ENCODE measurements at places on chromosomes 16 and 17. TPM values are rescaled to one million over a fixed set of nuclear protein-coding genes. Genes with fewer than 3 reads are reported as not detected.
A peak's percentile ranks its signal among the peaks of the same experiment; 100 is the strongest.

DNA sequence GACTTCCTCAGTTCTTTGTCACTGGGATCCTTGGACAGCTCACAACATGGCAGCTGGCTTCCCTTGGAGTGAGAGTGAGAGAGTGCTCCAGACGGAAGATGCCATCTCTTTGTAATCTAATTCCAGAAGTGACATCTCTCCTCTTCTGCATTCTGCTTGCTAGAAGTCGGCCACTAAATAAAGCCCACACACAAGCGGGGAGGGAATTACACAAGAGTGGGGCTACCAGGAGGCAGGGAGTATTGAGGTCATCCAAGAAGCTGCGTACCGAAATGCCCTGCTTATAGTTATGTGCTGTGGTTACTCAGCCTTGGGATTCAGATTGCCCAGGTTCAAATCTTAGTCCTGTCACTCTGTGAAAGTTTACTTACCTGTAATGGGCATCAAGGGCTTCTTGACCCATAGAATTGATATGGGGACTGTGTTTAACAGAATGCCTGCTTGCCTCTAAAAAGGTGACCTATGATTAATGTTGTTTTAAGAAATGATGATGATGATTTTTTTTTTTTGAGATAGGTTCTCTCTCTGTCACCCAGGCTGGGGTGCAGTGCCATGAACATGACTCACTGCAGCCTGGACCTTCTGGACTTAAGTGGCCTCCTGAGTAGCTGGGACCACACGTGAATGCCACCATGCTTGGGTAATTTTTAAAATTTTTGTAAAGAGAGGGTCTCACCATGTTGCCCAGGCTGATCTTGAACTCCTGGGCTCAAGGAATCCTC, 120.9 kb upstream of the HS3ST2 start:
- no peaks in the 10 kb centered on the region for H3K4me1 ChIP-seq
- no peak for DNase-seq
- H3K27me3 ChIP-seq, result no peaks in the 10 kb centered on the region
- H3K4me3 ChIP-seq, result no peak overlapping the region
- H3K36me3 ChIP-seq, result no peaks in the 10 kb centered on the region

Gene SPNS2
- total RNA-seq, result 4.0 TPM

DNA sequence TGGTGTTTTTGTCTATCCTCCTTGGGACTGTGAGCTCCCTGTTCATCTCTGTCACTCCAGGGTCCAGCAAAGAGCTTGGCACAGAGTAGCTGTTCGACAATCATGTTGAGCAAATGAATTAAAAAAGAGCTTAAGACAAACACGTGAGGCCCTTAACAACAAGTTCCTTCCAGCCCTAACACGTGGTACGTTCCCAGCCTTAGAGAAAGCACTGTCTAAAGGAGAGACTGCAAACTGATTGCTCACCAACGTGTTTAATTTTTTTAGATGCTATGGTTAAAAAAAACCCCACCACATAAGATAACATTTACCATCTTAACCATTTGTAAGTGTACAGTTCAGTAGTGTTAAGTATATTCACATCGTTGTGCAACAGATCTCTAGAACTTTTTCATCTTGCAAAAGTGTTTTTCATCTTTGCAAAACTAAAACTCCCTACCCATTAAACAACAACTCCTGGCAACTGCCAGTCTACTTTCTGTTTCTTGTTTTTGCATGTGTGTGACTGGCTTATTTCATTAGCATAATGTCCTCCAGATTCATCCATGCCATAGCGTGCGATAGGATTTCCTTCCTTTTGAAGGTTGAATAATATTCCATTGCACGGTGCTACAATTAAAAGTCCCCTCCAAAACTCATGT, 28.2 kb downstream of the LAT start:
- peak overlapping the region; percentile 76 for H3K27ac ChIP-seq
- H3K4me1 ChIP-seq, result peaks cover 45% of the 10 kb centered on the region
- no peaks in the 10 kb centered on the region for H3K36me3 ChIP-seq

- H3K4me1 ChIP-seq, result peaks cover 21% of the 10 kb centered on the region
- peak overlapping the region; percentile 85 for H3K27ac ChIP-seq
- DNase-seq, result no peak
These were observed 27.0 kb downstream of the SLC7A5 start for GRCh38 chr16:87842209-87842869.

DNA sequence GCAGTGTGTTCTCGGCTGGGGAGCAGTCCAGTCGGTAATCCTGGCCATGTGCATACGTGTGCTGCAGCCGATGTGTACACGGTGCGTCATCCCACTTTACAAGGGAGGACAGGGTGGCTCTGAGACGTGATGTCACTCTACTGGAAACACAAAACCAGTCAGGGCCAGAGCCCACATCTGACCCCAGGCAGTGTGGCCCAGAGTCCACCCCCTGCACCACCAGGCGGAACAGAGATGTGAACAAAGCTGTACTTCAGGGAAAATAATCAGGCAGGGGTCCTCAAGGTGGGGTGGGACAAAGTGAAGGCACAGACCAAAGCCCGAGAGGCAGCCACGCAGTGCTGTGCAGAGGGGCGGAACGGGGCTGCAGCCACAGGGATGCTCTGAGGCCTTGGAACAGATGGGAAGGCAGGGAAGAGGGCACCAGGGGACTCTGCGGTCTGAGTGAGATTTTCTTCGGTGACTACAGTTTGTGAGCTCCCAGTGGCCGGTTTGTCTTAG, 181.5 kb downstream of the ZNF423 start:
- no peak for DNase-seq
- H3K27ac ChIP-seq, result no peak overlapping the region
- no peaks in the 10 kb centered on the region for H3K27me3 ChIP-seq

DNA sequence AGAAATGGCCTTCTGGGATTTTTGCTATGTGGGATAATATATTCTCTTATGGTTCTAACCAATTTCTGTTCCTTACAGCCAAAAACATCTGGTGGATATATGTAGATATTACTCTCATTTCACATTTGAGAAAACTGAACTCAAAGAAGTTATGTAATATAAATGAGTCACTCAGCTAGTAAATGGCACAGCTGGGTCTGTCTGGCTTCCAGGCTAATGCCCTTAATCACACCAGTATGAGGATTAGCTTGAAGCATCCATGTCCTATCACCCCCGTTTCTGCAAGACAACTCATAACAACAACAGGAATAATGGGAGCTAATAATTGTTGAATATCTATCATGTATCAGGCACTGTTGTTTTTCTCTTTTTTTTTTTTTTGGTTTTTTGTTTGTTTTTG, 34.4 kb upstream of the USP7 start:
- no peak overlapping the region for H3K27ac ChIP-seq
- DNase-seq, result no peak
- H3K36me3 ChIP-seq, result no peaks in the 10 kb centered on the region
- H3K4me1 ChIP-seq, result no peaks in the 10 kb centered on the region
- H3K4me3 ChIP-seq, result no peak overlapping the region
- no peaks in the 10 kb centered on the region for H3K27me3 ChIP-seq

DNA sequence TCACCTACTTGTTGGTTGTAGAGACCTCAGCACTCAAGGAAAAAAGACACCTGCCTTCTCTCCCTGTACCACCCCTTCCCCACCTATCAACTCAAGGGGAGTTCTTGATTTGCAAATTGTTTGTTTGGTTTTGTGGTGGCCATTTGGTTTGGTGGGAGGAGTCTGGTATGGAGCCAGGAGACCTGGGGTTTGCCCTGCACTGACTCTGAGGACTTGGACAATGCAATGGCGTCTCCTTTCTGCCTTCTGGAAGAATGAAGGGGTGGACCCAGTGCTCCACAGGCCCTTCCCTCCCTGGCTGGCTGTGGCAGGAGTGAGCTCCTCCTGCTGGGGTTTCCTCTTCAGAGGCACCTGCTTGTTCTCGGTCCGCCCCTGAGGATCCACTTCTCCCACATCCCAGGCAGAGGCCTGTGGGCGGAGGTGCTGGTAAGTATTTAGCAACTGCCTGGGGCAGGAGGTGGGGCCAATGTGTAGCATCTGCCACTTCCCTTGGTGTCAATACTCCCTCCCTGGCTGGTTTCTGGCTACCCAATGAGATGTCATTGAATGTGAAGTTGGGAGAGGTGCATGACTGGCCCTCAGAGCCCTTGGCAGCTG, 164.5 kb downstream of the NTN1 start:
- H3K27me3 ChIP-seq, result no peaks in the 10 kb centered on the region
- no peak overlapping the region for H3K4me3 ChIP-seq
- DNase-seq, result no peak
- H3K4me1 ChIP-seq, result peaks cover 3% of the 10 kb centered on the region
- H3K27ac ChIP-seq, result no peak overlapping the region

- no peak overlapping the region for H3K4me3 ChIP-seq
- H3K36me3 ChIP-seq, result no peaks in the 10 kb centered on the region
- no peak for DNase-seq
These were observed 152.5 kb downstream of the BANP start for GRCh38 chr16:88103581-88104188.

DNA sequence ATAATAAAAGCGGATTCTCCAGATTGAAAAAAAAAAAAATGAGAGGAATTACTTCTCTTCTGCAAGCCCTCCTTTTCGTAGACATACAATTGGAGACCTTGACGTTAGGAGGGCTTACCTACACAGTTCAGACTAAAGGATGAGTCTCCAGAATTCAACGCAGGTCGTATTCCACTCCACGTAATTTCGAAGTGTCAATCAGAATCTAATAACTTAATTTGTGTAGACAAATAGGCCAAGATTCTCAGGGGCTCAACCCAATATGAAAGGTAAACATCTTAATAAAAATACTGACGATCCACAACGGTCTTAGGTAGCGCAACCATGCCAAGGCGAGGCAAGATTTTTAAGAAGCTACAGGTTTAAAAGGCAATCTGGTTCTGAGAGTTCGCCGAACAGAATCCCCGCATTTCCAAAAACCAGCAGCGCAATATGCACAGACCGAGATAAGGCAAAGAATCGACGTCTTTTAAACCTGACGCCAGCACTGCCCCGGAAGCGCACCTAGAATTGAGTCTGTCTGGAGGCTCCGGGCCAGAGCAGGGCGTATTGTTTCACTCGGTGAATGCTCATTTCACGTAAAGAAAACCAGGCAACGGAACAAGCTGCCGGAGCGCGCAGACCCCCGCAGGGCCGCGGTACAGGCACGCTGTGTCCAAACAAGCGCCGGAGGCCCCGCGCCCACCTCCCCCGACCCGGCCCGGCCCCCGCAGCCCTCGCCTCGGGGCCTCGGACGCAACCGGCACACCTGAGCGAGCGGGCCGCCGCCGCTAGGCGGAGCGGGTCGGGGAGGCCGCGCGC, 623 bp downstream of the MBTPS1 start:
- peaks cover 3% of the 10 kb centered on the region for H3K36me3 ChIP-seq
- DNase-seq, result peak; percentile 73
- H3K4me3 ChIP-seq, result peak overlapping the region; percentile 93
- H3K4me1 ChIP-seq, result peaks cover 22% of the 10 kb centered on the region

Gene SBK1
- total RNA-seq, result 10.0 TPM

- H3K27ac ChIP-seq, result no peak overlapping the region
- H3K4me1 ChIP-seq, result no peaks in the 10 kb centered on the region
- peaks cover 3% of the 10 kb centered on the region for H3K27me3 ChIP-seq
- DNase-seq, result no peak
These were observed 127.5 kb upstream of the WSCD1 start for GRCh38 chr17:5942687-5943086.

DNA sequence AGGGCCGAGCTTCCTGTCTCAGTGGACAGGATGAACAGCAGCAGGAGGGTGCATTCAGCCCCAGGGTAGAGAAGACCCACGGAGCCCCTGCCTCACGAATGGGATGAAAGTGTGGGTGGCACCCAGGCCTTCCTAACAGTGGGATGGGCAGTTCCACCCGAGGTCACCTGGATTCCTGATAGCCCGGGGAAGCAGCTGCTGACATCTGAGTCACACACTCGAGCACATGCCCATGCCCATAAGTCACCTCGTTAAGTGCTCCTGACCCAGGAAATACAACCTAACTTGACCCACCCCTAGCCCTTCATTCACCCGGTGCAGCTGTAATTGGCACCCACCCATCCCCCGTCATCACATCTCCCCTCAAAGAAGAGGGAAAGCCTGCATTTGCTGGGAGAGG, 85.3 kb upstream of the FOXF1 start:
- H3K27ac ChIP-seq, result no peak overlapping the region
- H3K4me3 ChIP-seq, result no peak overlapping the region
- DNase-seq, result no peak
- no peaks in the 10 kb centered on the region for H3K4me1 ChIP-seq
- no peaks in the 10 kb centered on the region for H3K36me3 ChIP-seq

- H3K36me3 ChIP-seq, result peaks cover 8% of the 10 kb centered on the region
- no peaks in the 10 kb centered on the region for H3K27me3 ChIP-seq
- peak overlapping the region; percentile 13 for H3K27ac ChIP-seq
- H3K4me3 ChIP-seq, result no peak overlapping the region
- DNase-seq, result no peak
These were observed 35.2 kb downstream of the LRRC75A start for GRCh38 chr17:16456742-16457316.

DNA sequence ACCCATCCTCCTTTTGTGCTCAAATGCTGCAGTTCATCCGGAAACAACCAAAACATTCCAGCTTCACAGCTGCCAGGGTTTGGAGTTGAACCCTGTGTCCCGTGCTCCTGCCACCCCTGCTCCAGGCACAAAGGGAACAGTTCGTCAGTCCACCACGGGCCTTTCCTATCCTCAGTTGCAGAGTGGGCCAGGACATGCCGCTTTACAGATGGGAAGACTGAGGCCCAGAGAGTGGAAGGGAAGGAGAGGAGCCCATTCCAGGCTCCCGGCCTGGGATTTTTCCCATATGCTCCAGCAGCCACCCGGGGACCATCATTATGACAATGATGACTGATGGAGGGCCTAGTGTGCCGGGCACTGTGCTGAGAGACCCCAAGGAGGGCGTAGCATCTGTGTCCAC, 27.6 kb downstream of the RAI1 start:
- H3K27ac ChIP-seq, result no peak overlapping the region
- no peaks in the 10 kb centered on the region for H3K27me3 ChIP-seq
- H3K36me3 ChIP-seq, result no peaks in the 10 kb centered on the region
- H3K4me3 ChIP-seq, result no peak overlapping the region

DNA sequence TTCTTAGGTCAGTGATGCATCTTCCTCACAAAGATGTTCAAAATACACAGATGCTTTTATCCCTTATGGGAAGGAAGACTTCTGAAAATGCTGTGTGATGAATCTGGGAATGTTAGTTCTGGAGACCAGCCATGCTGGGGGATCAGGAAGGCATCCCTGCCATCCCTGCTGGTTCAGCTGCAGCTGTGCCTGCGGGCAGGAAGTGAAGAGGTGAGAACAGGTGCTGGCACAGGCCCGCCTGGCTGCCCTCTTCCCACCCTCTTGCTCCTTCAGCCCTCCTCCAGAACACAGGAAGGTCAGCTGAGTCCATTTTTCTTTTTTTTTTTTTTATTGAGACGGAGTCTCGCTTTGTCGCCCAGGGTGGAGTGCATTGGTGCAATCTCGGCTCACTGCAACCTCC, 15.2 kb downstream of the RAB11FIP3 start:
- no peaks in the 10 kb centered on the region for H3K4me1 ChIP-seq
- DNase-seq, result no peak
- H3K36me3 ChIP-seq, result no peaks in the 10 kb centered on the region
- H3K27ac ChIP-seq, result no peak overlapping the region
- H3K27me3 ChIP-seq, result no peaks in the 10 kb centered on the region

DNA sequence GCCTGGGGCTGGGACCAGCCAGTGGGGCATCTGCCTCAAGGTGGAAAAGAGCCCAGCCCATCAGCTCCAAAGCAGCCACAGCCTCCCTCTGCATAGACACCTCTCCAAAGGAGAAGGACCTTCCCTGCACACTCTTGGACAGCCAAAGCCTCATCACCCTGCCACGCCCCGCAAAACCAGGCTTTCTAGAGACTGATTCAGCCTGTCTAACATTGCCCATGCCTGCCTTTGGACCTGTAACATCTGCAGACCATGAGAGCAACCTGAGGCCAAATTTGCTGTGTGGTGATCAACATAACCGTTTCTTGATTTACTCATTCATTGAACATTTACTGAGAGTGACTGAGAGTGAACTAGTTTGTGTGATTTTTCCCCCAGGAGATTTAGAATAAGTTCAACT, 219.7 kb upstream of the HSBP1 start:
- H3K27ac ChIP-seq, result no peak overlapping the region
- no peaks in the 10 kb centered on the region for H3K27me3 ChIP-seq
- no peak for DNase-seq

Gene CBX2
- 16.2 TPM for total RNA-seq

Gene C17orf78
- total RNA-seq, result not detected
